C1 segment of cervical spinal cord (tissue), 14 donors: ENCODE measurements at places on chromosomes 11 and 22.

DNA sequence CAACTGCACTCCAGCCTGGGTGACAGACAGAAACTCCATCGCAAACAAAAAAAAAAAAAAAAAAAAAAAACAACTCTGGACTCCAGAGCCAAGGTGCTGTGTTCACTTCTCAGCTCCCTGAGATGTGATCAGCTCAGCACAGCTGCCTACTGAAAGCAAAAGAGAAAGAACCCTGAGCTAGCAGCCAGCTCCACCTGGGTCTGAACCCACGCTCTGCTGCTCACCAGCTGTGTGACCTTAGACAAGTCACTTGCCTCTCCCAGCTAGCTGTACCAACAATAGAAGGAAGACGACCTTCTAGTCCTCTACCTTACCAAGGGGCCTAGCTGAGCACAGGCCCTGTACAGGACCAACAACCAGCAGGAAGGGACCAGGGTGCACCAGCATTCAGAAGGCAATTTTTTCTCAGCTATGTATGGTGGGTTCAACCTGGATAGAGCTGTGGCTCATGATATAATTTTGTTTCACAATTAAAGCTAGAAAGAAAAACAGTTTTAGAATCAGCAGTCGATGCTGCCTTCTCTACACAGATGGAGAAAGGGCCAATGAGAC lies 3.8 kb downstream of the DGCR2 start:
- DNase-seq = no peak

GRCh38 chr11:97140885-97141494 lies 751.2 kb downstream of the JRKL start:
- no peak for DNase-seq

- DNase-seq = no peak
Observed at GRCh38 chr11:123796226-123796625, 9.9 kb downstream of the OR6M1 start.

GRCh38 chr11:112694813-112695212 lies 266.4 kb upstream of the NCAM1 start:
- no peak for DNase-seq

- DNase-seq = no peak
Observed at GRCh38 chr22:47337161-47337621, 574.7 kb downstream of the TBC1D22A start.

GRCh38 chr11:121618516-121618915 lies 165.7 kb upstream of the SORL1-AS1 start:
- no peak for DNase-seq

- DNase-seq = no peak
Observed at GRCh38 chr22:23383491-23384361, 196.4 kb downstream of the IGLL1 start.

GRCh38 chr11:9851366-9851765 lies 187.5 kb downstream of the SWAP70 start:
- no peak for DNase-seq
